RWPE2 (cell line): ENCODE measurements at places on chromosomes 13 and 19.

DNA sequence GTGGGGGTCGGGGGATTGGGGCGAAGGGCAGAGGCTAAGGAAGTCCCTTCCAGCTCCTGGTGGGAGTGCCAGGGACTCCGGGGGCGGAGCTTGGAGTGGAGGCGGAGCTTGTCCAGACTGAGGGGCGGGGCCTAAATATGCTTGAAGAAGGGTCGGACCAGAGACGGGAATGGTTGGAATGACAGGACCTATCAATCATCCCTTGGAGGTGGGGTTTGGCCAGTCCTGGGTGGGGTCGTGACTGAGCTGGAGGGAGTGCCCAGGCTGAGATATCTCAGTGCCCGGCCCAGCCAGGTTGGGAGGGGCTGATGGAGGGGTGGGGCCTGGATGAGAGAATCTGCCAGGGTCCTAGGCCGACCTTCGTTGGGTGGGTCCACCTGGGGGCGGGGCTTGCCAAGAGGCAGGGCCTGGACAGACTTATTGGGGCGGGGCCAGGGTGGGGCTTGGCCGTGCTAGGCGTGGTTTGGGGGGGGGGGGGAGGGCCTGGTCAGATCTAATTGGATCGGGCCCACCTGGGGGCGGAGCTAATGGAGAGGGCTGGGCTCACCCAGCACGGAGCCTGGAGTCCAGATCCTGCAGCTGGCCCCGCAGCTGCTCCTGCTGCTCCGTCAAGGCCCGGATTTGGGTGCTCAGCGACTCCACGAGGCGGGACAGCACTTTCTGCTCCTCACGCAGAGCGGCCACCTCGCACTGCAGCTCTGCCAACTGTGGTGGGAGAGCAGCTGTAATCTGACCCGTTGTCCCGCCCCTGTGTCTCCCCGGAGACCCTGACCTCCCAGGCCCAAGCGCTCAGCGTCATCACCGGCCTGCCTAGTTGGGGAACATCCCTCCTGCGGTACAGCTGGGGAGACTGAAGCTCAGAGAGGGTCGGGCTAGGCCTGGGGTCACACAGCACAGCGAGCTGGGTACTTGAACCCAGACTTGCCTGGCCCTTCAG, 2.6 kb upstream of the WIZ start:
- peak; percentile 83 for DNase-seq

DNA sequence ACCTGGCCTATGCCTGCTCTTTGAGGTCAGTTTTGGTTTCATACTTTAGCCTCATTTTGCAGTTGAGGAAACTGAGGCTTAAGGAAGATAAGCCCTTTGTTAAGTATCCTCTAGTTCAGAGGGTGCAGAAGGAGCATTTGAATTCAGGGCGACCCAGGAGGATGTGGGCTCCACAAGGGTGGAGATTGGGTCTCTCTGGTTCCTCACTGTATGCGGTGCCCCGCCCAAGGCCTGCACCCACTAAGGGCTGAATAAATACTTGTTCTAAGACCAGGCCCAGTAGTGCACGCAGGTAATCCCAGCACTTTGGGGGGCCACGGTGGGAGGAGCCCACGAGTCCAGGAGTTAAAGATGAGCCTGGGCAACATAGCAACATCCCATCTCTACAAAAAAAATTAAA, 768 bp upstream of the SLC44A2 start:
- no peak for DNase-seq

DNA sequence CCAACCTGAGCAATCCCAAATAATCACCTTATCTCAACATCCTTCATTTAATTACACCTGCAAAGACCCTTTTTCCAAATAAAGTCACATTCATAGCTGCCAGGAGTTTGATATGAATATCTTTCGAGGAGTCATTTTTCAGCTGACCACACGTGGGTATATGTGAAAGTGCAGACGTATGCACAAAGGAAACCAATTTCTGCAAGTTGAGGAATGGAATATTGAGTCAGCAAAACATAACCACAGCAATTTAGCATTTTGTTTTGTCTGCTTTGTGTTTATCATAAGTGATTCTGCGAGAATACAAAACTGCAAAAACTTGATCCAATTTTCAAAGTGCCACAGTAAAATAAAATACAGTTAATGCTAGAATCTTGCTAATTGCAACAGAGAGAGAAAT, 295.9 kb downstream of the SUCLA2 start:
- DNase-seq, result no peak

GRCh38 chr13:48816700-48817099, 159.0 kb upstream of the FNDC3A start:
- DNase-seq, result no peak

DNA sequence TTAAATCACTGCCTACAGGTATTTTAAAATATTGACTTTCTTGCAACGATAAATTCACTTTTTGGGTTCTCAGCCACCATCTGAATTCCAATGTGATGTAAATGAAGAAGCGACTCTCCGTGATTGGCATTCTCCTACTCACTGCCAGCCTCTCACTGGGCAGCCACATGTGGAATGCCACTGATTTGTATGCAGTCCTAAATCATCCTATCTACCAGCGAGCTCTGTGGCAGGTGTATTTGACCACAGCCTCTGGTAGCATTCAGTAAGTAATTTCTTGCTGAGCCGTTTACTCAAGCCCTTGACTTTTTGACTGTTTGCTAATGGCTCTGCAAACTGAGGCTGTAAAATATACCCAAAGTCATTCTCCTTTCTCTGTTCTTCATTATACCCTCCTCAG, 559.0 kb upstream of the SLC10A2 start:
- no peak for DNase-seq

- DNase-seq, result no peak
Observed at GRCh38 chr19:53626976-53627375, 4.8 kb upstream of the DPRX start.

GRCh38 chr19:850221-850978, 1.7 kb upstream of the ELANE start:
- peak; percentile 64 for DNase-seq

- DNase-seq, result no peak
Observed at GRCh38 chr19:19145684-19146608, 7.7 kb upstream of the TMEM161A start.

GRCh38 chr13:22047082-22047784, 376.4 kb downstream of the FGF9 start:
- DNase-seq, result no peak

DNA sequence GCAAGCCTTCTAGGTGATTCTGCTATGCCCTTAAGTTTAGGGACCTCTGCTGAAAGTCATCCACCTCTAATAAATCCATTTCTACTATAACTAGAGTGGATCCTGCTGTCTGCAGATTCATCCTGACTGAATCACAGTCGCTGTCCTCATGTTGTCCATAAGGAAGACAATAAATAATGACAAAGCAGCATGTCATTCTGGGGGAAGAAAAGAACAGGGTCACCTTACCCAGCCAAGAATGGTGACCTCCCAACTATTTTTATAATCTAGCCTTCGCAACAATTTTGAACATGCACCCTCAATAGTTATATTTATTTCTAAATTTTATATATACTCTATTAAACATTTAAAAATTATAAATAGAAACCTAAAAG, 45.0 kb upstream of the UBE2L5 start:
- DNase-seq, result no peak

DNA sequence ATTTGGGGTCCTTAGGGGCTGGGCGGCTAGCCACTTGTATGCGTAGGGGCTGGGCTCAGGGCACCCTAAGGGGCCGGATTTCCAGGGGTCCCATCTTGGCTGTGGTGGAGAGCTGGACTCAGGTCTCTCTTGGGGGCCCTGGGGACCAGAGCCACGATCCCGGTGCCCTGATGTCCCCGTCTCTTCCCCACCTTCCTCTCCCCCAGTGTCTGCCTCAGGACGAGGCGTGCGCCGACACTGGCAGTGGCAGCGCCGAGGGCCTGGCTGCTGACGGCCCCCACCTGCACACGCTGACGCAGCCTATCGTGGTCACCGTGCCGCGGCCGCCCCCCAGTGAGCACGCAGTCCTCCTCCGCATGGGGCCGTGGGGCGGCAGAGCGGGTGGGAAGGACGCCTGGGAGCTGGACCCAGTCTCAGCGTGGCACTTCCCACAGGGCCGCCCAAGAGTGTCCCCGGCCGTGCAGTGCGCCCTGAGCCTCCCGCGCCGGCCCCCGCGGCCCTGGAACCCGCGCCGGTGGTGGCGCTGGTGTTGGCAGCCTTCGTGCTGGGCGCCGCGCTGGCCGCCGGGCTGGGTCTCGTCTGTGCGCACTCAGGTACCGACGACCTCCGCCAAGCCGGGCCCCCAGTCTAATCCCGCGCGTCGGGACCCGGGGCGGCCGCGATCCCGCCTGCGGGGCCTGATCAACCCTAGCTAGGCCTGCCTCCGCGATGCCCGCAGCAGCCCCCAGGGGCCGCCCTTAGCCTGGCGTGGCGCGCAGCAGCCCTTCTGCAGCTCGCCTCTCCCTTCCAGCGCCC, 2.7 kb upstream of the SNAPC2 start:
- DNase-seq, result no peak

- DNase-seq, result no peak
Observed at GRCh38 chr19:8655340-8655709, 24.9 kb downstream of the NFILZ start.

DNA sequence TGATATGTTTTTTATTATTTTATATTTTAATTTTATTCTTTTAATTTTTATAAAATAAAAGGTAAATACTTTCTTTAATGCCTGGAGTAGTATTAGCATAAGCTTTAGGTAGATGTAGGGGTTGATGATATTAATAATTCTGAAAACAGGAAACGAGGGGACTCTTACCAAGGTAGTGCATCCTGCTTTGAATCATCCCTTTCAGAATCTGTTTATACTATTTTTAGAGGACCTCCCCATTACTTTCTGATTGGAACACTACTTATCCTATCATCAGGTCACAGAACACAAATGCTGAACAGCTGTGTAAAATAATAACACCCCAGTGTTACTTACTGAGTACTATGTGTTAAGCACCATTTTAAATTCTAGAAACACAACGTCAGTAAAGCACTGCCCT, 27.3 kb downstream of the COG6 start:
- no peak for DNase-seq

DNA sequence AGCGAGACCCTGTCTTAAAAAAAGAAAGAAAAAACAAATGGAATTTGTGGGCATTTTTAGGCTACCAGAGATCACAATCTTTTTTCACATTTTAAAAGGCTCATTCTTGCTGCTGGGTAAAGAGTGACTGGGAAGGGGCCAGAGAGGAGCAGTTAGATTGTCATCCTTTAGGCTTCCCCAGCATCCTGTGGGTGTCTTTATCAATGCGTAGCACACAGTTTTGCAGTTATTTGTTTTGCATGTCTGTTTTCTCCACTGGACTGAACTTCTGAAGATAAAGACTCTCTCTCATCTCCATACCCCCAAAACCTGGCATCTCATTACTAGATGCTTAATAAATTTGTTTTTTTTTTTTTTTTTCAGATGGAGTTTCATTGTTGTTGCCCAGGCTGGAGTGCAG, 2.1 kb upstream of the UTP14C start:
- DNase-seq, result no peak

GRCh38 chr13:22828081-22828480, 352.7 kb upstream of the SGCG start:
- DNase-seq, result no peak

- DNase-seq, result no peak
Observed at GRCh38 chr19:36750066-36750691, 22.4 kb downstream of the ZNF850 start.

- DNase-seq, result no peak
Observed at GRCh38 chr13:112819816-112820215, 130.0 kb downstream of the ATP11A start.

DNA sequence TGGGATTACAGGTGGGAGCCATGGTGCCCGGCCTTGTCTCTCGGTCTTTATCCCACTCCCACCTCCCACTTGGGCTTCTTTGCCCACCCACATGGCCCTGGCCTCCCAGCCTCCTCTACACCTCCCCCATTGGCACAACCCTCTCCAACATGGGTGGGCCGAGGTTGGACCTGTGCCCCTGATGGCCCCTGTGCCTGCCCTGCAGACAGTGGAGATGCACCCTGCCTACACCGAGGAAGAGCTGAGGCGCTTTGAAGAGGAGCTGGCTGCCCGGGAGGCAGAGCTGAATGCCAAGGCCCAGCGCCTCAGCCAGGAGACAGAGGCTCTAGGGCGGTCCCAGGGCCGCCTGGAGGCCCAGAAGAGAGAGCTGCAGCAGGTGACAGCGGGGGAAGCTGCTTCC, 12.6 kb upstream of the DHDH start:
- no peak for DNase-seq

- DNase-seq, result no peak
Observed at GRCh38 chr19:40783711-40784110, 5.7 kb downstream of the RAB4B start.

DNA sequence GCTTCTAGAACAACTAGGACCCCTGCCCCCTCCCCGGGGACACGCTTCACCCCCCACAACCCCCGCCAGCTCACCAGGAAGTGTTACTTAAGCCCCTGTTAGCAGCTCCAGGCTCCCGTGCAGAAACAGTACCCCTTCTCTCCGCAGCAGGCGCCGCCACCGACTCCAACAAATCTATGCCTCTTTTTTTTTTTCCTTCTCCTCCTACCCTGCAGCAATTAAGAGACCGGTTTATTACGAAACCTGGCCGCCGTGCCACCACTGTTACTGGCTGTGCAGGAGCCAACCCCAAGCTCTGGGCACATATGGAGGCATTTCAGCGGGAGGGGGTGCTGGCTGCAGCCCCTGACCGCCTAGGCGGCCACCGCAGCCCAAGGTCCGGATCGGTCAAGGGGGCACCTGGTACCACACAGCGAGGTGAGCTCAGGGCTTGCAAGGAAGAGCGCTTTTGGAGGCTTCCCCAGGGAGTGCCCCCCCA, 2.4 kb downstream of the GADD45B start:
- no peak for DNase-seq

GRCh38 chr13:102227741-102228140, 174.1 kb downstream of the FGF14 start:
- no peak for DNase-seq

DNA sequence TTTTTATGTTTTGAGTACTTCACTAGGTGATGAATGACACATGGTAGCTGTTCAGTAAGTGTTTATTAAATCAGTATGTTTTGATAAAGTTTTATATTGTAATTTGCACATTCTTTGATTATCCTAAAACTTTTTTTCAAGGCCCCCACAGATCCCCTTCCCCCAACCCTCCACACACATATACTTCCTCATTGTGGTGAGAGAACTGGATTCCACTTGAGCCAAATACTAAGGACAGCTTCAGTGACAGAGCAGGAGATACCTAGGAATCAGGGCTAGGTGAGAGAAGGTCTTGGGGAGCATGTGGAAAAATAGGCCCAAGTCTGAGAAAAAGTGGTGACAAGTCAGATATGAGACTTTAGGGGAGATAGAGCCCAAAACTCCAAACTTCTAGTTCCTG, 174.6 kb downstream of the TDRD3 start:
- DNase-seq, result no peak

DNA sequence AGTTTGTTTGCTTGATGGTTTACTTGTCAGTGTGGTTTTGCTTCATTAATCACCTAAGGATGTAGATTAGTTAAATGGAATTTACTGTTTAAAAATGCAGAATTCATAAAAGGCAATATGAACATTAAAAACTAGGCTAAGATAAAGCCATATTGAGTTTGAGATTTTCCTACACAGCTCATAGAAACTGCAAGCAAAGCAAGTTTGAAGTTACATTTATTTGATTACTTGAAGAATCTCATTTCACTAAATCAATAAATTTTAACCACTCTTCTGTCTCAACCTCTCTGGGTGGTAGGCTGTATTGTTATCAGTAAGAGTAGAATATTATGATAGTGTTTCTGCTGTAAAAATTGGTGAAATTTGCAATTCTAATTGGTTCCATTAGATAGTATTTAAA, 1180.7 kb upstream of the SLC10A2 start:
- DNase-seq, result no peak

GRCh38 chr19:2887391-2887914, 13.3 kb upstream of the ZNF57 start:
- DNase-seq, result no peak
